Left hindlimb (tissue), 1 donor: ENCODE measurements at places on chromosomes 16 and 17.
A peak's percentile ranks its signal among the peaks of the same experiment; 100 is the strongest.

DNA sequence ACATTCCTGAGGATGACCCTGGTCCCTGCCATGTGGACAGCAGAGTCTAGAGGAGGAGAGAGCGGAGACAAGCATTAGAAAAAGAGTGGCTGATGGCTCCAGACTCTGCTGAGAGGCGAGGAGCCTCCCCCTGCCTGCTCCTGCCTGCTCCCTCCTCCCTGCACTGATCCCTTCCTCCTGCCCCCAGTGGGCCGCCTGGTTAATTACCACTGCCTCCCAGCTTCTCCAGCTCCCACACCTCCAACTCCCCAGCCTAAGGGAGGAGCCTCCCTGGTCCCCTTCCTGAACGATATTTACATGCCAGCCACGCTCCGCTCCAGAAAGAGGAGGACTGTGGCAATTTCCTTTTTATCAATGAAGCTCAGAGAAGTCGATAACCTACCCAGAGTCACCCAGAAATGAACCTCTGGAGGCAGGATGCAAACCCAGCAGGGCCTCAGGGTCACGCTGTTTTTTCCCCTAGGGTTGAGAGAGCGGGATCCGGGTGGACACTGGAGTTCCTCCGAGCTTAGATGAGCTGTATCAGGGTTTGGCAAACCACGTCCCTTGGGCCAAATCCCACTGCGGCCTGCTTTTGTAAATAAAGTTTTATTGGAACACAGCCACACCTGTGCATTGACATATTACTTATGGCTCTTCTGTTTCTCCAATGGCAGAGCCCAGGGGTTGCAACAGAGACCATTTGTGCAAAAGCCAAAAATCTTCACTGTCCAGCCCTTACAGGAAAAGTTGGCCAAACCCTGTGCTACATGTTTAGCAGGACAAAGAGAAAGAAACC lies 27.1 kb upstream of the JPH3 start:
- no peak for DNase-seq

DNA sequence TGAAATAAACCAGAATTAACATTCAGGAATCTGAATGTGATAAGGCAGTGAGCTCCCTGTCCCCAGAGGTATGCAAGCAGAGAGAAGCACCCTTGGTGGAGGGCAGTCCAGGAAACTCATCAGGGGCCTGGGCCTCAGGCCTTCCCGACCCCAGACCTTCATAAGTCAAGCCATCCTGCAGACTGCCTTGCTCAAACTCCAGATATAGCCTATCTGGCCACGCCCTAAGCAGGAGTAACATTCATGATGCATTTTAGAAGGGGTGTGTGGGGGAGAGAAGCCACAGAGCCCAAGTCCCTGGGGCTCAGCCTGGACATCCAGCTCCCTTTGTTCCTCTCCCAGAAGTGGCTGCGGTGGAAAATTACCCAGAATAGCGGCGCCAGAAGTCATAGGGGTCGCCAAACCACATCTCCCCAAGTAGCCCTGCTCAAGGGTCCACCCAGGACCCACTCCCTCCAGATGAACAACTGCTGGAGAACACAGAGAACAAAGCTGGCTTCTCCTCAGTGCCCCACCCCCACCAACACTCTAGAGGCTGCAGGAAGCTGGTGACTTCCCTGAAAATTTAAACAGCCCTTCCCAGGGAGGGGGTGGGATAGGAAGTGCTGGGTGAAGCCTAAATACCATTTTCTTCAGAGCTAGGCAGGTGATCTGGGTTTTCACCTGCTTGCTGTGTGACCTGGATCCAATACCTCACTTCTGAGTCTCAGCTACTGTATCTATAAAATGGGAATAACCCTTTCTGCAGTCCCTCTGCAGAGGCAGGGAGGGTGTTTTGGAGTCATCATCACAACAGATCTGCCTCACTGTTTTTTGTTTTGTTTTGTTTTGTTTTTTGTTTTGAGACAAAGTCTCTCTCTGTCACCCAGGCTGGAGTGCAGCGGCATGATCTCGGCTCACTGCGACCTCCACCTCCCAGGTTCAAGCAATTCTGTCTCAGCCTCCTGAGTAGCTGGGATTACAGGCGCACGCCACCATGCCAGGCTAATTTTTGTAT lies 1.5 kb upstream of the SREBF1 start:
- no peak for DNase-seq

DNA sequence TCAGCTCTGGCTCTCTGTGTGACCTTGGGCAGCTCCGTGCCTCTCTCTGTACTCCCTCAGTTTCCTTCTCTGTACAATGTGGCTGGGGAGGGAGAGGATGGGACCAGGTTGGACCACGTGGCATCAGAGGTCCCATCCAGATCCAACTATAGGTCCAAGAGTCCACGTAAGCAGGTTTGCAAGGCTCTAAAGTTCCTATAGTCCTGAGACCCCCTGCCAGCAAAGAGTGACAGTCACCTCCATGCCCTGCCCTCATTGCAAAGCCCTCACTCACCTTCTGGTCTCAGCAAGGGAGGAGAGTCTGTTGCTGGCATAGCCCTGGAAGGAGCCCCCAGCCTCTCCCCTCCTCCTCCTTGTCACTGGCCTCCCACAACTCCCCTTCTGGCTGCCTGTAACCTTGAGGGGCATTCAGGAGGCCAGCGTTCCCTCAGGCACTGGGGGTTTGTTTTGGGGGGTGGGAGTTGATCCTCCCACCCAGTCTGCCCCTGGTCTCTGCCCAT lies 6.1 kb upstream of the DRC7 start:
- DNase-seq: no peak

DNA sequence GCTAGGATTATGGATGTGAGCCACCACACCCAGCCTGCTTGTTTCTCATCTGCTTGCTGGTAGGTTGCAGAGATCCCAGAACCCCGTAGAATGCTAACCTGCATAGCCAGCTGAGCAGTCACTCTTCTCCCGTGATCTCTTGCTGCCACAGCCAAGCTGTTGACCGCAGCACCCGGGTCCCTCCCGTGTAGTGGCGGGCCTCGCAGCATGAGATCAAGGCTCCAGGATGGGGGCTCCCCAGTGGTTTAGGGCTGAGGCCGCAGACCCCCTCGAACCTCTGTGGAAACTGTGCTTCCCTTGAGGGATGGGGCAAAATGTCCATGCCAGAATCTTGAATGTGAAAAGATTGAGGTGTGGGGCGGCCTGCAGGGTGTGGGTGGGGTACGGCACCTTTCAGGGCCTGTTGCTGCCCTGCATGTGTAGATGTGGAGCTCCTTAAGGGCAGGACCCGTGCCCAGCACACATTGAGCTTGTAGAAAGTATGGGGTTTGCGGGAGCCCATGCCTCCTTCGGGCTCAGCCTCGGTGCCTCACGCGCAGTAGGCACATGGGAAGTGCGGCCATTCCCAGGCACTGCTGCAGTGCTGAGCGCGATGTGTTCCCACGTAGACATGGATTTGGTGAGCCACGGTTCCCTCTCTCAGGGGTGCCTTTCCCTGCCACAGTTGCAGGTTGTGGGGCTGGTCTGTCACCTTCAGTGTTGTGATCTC lies 99.9 kb downstream of the BANP start:
- peak; percentile 20 for DNase-seq

DNA sequence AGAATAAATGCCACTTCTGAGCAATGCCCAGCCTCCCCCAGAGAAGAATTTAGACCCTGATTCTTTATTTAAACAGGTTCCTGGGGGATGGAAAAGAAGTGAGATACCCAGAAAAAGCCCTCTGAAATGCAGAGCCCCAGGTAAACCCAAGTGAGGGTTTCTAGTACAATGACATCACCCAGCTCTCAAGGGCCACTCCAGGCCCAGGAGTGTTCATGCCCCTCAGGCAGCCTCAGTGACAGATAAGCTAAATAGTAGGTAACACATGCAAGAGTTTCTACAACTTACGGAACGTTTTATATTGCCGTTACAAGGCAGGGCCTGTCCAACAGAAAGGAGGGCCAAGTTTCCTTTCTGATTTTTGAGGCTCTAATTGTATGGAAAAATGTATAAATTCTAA lies 683.7 kb upstream of the SALL1 start:
- DNase-seq: no peak

DNA sequence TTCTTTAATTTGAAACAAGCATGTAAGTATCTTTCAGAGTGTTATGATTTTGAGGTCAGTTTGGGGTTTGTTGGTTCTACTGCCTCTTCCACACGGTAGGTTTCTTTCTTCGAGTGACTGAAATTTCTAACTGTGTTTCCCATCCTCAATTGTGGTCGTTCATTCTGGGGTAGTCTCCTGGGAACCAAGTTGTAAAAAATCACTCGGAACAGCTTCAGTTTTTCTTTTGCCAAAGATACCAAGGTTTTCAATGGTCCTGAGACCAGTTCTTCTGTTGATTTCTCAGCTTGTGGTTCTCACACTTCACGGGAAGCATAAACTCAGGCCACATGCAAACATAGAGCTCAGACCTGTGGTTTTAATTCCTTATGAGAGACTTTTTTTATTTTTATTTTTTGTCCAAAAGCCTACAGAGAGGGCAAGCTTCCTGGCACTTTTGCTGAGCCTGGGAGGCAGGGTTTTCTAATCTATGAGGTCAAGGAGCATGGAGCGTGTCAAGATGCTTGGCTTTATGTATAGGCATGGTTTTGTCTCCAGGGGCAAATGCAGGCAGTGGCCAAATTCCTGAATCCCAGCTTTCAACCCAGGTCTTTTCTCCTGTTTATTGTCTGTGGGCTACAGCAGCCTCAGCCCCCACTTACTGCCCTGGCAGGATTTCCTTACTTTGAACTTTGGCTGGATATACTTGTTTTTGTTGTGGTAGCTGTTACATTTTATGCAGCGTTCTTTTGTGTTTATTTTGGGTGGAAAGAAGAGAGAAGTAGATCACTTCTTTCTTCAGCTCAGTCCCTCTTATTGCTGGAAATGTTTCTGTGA lies 32.9 kb downstream of the HS3ST3A1 start:
- peak; percentile 38 for DNase-seq

DNA sequence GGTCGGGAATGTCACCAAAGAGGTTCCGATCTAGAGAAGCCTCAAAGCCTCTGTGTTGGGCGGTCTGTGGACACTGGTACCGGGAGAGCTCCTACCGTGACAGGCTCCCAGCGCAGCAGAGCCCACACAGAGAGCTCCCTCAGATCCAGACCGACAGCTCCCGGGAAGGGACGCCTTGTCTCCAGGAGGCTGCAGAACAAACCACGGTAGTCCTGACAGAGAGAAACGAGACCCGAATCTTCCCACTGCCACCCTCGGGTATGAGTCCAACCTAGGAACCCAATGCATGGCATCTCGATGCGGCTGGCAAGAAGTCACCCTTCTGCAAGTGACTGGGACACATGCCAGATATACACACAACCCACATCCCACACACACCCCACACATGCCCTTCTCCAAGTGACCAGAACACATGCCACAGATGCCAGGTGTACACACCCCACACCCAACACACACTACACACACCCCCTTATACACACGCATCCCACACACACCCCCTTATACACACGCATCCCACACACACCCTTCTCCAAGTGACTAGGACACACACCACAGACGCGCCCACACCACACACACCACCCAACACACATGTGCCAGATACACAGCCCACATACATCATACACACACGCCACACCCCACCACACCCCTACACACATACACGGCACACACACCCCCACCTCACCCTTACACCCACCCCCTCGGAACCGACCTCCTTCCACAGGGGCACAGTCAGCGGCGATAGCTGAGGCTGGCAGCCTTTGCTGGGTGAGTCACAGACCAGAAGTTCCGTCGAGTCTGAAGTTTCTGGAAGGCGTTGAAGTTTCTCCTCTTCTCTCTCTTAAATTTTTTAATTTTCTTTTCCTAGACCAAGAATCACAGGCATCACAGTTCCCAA lies 15.9 kb upstream of the CYTH1 start:
- DNase-seq: no peak

GRCh38 chr16:29991571-29991904 lies 3.9 kb downstream of the HIRIP3 start:
- DNase-seq: no peak

DNA sequence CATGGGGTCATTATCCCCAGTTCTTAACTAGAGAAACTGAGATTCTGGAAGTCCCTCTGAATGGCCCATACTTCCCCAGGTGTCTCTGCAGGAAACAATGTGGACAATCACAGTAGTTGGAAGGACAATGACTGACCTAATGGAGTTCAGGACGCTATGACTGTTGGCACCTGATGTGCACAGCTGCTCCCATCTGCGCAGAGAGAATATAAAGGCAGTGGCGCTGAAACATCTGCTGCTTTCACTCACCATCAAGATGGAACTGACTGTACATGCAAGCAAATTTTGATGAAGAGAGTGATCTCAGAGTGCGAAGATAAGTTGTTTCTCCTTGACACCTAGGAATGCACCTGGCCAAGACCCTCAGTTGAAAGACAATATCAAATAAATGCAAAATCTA lies 395.7 kb upstream of the ASIC2 start:
- DNase-seq: no peak

GRCh38 chr17:29761040-29761761 lies 138.5 kb upstream of the CORO6 start:
- DNase-seq: peak; percentile 90

- DNase-seq: no peak
These were observed 108.1 kb downstream of the PMP22 start for GRCh38 chr17:15157051-15157450.
